SK-N-MC (cell line): ENCODE measurements at places on chromosomes 16 and 17.

DNA sequence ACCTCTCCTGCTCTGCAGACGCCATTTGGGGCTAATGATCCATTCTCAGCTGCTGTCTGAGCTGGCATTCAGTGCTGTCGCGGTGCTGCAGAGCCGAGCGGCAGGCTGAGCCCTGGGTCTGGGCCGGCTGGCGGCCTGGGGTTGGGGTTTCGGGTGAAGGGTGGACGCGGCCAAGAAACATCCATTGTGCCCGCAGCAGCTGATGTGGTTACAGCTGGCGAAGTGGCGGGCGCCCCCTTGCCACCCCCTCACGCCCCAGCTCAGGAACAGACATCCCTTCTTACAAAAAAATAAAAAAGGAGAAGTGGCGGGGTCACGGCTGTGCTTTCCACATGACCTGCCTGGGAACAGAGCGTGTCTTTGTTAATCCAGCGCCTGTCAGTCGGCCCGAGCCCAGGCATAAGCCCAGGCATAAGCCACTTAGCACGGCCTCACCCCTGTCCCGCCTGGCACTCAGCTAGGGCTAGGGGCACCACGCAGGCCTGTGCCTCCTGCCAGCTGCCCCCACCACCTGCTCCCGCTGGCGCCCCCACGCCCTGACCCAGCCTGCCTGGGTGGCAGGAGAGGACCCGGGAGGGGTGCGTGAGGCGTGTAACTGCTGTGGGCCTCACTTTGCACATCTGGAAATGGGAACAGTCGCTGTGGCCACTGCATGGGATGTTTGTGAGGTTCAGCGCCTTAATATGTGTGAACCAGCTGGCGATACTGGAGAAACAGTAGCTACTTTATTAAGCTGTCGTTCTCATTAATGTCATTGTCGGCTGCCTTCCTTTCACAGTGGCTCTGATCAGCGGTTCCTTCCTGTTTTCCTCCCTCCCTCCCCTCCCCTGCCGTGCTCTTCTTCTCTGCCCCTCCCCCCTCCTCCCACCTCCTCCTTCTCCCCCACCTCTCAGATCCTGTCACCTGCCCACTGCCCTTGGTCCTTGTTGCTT is 197.7 kb upstream of the CIBAR2 start:
- DNase-seq = no peak

GRCh38 chr16:49763826-49764225 is 92.1 kb downstream of the ZNF423 start:
- no peak for DNase-seq

DNA sequence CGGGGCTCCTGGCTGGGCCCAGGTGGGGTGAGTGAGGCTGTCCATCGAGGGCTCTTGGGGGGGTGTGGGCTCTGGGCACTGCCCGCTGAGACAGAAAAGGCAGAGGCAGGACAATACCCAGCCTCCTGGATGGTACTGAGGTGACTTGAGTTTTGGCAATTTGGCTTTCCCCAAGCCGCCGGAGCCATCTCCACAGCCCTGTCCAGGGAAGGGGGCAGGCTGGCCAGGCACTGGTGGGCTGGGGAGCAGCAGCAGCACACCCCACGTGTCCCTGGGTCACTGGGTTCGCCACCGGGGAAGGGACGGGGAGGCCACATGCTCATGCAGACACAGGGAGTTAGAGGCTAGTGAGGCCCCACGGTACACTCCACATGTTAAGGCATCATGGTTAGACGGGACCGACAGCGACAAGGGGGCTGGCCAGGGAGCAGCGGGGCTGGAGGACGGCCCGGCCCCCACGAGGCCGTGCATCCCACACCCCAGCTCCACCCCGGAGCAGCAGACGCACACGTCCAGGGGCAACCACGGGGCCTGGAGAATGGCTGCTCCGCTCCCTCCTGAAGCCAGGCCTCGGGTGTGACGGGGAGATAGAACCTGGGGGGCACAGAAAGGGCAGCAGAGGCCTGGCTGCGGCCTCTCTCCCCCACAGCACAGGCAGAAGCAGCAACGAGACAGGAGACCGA is 3.0 kb downstream of the ARHGDIA start:
- no peak for DNase-seq

DNA sequence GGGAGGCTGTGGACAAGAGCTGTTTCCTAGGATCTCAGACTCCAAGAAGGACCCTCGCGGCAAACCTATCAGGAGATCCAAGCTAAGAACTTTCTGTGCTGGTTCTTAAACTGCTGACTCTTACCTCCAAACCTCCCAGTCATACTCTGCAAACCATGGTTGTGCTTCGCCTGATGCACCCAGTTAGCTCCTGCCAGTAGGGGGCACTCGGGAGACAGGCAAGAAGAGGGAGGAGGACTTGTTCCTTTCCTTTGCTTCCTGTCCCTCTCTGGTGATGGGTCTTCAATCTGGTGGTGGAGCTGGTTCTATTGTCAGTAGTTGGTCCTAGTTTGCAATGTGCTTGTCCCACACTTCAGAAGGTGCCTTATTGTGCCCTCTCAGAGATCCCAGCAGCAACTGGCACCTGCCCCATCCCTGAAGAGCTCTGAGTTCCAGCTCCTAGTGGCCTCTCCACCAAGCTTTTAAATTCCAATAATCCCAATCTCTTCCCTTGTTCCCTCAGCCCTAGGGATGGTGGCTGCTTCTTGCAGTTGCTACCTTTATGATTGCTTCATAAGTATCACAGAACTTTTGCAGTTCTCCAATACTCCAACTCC is 113.5 kb upstream of the RPL38 start:
- no peak for DNase-seq

DNA sequence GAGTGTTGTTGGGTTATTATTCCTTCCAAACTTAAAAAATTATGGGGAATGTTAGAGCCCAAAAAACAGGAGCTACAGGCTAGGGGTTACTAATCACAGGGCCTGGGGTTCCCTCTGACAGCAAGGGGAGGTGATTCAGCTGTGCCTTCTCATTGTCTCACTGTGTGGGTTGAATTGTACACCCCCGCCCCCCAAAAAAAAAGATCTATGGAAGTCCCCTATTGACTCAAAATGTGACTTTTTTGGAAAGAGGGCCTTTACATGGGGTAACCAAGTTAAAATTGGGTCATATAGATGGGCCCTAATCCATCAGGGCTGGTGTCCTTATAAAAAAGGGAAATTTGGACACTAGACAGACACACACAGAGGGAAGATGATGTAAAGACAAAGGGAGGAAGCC is 190.2 kb downstream of the SOX9 start:
- DNase-seq = no peak

GRCh38 chr16:88103581-88104188 is 152.5 kb downstream of the BANP start:
- DNase-seq = no peak

DNA sequence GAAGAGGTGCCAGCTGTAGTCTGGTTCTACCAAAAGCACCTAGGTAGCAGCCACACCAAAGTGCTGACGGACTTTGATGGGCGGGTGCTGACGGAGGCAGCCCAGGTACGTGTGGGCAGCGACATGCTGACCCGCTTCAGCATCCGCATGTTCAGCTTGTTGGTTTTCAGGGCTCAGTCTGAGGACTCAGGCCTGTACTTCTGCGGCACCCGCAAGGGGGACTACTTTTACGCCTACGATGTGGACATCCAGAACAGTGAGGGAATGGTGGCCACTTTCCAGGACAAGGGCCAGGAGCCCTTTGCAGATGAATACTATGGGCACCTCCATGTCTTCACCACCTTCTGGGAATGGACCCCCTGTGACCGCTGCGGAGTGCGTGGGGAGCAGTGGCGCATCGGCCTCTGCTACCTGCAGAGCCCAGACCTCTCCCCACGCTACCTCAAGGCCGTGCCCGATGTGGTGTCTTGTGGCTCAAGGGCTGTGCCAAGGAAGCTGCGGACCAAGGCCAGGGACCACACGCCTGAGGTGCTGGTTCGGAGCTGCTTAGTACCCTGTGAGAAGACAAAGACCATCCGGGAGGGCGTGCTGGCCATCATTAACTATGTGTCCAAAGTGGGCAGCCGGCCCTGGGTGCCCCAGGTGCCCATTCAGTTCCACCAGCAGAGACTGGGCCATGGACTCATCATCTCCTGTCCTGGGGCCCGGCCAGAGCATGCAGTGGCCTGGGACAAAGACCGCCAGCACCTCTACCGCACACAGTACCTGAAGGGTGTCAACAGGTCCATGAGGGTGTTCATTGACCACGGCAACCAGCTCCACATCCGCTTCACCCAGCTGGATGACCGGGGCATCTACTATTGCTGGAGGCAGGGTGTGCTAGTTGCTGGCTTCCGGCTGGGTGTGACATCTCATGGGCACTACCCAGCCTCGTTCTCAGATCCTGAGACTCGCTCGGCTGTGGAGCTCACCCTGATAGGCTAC is 5.0 kb upstream of the EFTUD2 start:
- no peak for DNase-seq

DNA sequence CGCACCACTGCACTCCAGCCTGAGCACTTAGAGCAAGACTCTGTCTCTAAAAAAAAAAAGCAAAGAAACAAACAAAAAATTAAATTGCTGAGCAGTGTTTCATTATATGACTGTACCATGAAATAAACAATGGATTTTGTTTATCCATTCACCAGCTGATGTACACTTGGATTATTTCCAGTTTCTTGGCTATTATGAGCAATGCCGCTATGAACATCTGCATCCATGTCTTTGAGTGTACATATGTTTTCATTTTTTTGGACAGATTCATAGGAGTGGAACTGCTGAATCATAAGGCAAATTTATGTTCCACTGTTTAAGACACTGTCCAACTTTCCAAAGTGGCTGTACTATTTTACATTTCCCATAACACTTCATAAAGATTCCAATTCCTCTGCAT is 8.0 kb downstream of the RNF157 start:
- DNase-seq = no peak

DNA sequence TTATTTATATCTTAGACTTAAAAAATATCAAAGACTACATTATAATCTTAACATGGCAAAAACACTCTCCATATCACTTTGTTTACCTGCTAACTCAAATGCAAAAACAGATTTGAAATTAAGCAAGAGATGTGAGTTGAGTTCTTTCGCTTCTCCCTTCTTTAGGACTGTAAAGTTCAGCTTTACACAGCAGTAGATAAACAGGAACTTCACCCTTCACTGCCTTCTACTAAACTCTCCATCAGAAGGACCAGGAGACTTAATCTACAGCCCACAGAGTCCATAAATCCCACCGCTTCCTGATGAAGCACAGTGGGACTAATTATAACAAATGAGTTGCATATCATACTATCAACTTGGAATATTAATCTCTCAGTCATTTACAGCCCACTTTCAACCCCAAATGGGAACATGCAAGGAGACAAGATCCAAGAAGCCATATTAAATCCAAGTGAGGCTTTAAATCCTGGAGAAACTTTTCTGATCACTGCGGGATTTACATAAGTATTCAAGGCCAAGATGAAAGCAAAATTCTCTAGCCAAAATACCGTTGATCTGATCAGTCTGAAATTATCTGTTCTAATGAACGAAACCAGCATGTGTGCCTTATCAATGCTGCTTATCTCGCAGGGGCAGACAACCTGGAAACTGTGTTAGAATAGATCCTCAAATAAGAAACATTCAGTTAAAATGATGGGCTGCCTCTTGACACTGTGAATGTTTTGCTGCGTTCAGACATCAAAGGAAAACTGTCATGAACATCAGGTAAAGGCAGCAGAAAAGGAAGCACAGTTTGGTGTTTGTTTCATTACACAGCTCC is 1.6 kb downstream of the AMFR start:
- no peak for DNase-seq

- no peak for DNase-seq
These were observed 26.4 kb downstream of the ADCY9 start for GRCh38 chr16:4089811-4090301.

GRCh38 chr16:57645691-57646387 is 17.4 kb downstream of the ADGRG1 start:
- DNase-seq = no peak

DNA sequence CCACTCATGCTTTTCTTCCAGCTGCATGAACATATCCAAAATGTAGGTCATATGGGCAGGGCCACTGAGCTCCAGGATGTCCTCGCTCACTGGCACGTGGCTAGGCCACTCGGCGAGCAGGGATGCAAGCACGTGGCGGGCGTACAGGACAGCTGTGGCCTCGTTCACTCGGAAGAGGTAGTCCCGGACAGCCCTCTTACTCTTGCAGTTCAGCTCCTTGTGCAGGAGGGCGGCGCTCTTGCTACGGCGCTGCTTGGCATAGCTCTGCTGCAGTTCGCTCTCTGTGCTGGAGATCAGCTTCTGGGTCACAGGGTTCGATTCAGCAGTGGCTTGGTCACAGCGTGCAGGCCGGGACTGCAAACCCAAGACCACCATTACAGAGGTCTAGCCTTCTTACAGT is 53.1 kb upstream of the ATP2A3 start:
- DNase-seq = no peak

- no peak for DNase-seq
These were observed 19.7 kb downstream of the APPBP2 start for GRCh38 chr17:60506312-60506711.

- no peak for DNase-seq
These were observed 18.7 kb downstream of the ARL2BP start for GRCh38 chr16:57263541-57264351.

GRCh38 chr17:32492648-32493289 is 6.0 kb downstream of the CDK5R1 start:
- no peak for DNase-seq
